ENCODE measurements at places on chromosomes 13 and 19.

DNA sequence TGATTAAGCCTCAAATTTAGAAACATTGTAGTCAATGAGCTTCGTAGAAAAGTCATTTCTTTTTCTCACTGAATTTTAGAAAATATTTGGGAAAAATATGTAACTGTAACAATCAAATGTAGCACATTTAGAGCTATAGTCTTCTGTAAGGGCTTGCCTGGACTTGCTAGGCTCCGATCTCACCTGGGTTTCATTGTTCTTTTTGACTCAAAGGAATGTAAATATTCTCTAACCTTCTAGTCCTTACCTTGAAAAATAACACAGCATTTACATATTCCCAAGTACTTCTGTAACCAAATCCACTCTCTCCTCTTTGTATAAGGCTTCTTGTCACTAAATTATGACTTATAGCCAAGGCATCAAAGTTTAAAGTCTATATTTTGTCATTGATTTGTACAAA, 2.9 kb upstream of the UFM1 start:
- no peak for DNase-seq

GRCh38 chr19:49554701-49555181, 25.6 kb downstream of the NOSIP start:
- no peak for DNase-seq

- no peak for DNase-seq
Observed at GRCh38 chr13:52125547-52125946, 3.3 kb downstream of the NEK5 start.

DNA sequence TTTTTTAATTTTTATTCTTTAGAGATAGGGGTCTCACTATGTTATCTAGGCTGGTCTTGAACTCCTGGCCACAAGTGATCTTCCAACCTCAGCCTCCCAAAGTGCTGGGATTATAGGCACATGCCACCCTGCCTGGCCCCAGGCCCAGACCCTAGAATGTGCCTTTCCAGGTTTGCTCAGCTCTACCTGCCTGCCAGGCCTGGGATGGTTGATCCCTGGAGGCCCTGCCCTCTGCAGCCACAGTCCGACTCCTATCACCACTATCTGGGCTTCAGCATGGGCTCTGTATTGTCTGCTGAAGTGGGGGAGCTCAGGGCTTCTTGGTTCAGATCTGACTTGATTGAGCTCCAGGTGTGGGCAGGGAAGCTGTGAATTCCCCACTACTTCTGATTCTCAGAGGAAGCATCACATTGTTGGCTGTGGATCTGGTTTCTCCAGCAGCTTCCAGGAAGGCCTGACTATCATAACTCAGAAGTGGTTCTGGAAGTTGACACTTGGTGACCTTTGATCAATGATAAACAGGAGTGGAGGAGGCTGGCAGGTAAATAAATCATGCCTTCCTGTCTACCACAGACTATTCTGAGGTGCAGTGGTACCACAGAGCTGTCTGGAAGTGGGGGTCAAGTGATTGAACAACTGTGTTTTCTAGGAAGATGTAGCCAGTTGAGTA, 71.9 kb downstream of the OLFM4 start:
- DNase-seq: no peak

DNA sequence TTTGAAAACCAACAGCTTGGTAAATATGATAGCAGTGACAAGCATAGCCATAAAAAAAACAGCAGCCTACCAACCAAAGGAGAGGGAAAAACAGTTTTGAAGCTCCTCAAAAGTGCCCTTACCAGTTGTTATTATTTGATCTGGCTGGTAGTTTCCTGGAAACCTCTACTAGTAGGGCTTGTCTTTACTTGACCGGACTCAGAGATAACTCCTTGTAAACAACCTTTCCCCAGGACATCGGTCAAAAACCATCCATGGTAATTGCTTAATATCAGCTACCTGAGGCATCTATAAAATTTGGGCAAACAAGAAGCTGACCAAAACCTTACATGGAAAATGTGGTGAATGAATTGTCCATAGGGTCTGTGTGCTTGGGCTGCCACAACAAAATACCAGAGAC, 210.9 kb downstream of the FGF14 start:
- no peak for DNase-seq

DNA sequence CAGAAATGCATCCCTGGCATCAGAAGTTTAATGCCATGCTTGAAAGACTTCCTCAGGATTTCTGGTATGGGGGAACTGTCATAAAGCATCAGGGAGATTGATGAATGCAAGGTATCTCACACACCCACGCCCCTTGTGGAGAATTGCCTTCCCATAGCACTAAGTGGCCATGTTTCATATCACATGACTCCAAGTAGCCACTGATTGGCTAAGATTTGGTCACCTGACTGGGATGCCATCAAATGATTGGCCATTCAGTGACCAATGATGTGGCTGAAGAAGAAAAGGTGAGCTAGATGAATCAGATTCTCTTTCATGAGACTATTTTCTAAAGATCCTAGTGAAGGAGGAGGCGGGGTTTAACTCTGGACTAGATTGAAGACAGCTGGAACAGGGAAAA, 7.3 kb downstream of the KLK8 start:
- no peak for DNase-seq

DNA sequence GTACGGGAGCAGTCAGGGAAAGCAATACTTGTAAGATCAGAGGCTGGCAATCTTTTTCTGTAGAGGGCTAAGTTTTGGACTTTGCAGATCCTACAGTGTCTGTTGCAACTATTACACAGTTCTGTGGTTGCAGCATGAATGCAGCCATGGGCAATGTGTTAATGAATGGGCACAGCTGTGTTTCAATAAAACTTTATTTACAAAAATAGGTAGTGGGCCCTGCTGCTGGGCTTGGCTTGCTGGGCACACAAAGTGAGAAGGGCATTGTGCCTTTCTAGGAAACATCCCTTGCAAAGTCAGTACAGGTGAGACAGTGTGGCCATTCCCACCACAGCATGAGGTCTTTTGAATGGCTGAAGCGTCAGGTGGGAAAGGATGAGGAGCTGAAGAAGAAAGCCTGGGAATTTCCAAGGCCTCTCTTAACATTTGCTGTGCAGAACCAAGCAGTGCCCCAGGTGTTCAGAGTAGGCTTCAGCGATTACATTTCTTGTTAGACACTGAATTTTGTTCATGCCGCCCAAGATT, 9.1 kb downstream of the KL start:
- DNase-seq: no peak

GRCh38 chr19:47428177-47428894, 9.0 kb upstream of the MEIS3 start:
- DNase-seq: peak; percentile 63
